ENCODE measurements at places on chromosomes 11 and 22.

- H3K4me1 ChIP-seq = no peaks in the 10 kb centered on the region
- no peak overlapping the region for H3K4me3 ChIP-seq
- peaks cover 11% of the 10 kb centered on the region for H3K27me3 ChIP-seq
- H3K27ac ChIP-seq = no peak overlapping the region
- no peak for DNase-seq
Observed at GRCh38 chr11:126597041-126597440, 241.6 kb downstream of the ST3GAL4 start.

DNA sequence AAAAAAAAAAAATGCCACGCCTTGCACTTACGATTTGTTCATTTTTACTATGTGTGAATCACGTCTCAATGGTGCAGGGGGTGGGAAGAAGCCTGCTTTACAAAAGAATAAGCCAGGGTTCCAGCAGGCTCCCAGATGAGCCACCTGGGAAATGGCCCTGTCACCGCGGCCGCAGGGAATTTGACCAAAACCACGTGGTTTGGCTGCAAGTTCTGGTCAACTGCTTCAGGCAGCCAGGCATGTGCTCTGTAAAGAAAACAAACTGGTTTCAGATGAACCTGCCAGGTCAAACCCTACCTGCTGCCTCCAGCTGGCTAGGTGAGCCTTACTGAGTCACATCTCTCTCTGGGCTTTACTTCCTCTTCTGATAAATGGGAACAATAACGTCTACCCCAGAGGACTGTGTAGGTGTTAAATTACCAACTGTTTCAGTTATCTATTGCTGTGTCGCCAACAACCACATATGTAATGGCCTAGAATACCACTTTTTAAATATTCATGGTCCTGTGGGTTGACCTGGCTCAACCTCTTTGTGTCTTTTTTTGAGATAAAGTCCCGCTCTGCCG, 30.5 kb upstream of the GCAT start:
- no peak for DNase-seq
- H3K4me3 ChIP-seq = no peak overlapping the region
- no peaks in the 10 kb centered on the region for H3K4me1 ChIP-seq
- H3K27ac ChIP-seq = no peak overlapping the region

- peaks cover 18% of the 10 kb centered on the region for H3K4me1 ChIP-seq
- H3K4me3 ChIP-seq = no peak overlapping the region
- H3K27me3 ChIP-seq = no peaks in the 10 kb centered on the region
- peaks cover 9% of the 10 kb centered on the region for H3K36me3 ChIP-seq
- DNase-seq = peak; percentile 73
Observed at GRCh38 chr11:134139873-134140331, 71.0 kb downstream of the JAM3 start.

GRCh38 chr11:16690086-16690485, 48.4 kb upstream of the C11orf58 start:
- H3K27ac ChIP-seq = no peak overlapping the region
- no peak overlapping the region for H3K4me3 ChIP-seq
- no peaks in the 10 kb centered on the region for H3K4me1 ChIP-seq
- DNase-seq = no peak

DNA sequence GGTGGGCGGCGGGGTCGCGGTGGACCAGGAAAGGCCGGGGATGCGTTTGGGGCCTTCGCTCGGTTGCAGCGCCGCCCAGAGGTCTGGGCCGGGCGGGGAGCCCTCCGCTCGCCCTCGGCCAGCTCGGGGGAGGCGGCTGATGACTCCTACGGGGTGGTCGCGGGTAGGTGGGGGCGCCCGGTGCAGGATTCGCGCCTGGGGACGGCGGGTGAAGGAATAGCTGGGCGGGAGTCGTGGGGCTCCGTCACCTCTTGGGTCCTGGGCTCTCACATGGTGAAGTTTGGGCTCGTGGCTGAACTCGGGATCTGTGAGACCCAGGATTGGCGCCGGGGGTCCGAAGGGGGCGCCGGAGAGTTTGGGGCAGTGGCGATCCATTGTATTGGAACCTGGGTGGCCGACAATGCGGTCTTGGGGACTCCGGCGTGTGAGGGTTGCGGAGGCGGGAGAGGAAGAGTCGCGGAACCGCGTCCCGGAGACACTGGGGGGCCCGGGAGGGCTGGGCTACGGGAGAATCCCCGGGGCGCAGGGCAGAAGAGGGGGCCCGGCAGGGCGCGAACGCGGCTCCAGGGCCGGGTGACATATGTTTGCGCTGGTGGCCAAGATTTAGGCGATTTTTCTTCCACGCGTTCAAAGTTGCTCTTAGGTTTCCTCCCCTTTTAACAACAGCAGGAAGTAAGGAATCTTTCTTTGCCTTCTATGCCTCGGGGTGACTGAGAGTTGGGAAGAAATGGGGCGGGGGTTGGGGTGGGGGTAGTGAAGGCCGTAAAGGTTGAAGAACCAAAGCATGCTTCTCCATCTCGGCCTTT, 935 bp downstream of the QSER1 start:
- H3K4me3 ChIP-seq = peak overlapping the region; percentile 83
- H3K27me3 ChIP-seq = no peaks in the 10 kb centered on the region
- peak; percentile 70 for DNase-seq
- no peaks in the 10 kb centered on the region for H3K36me3 ChIP-seq
- peaks cover 38% of the 10 kb centered on the region for H3K4me1 ChIP-seq
- H3K27ac ChIP-seq = peak overlapping the region; percentile 98

DNA sequence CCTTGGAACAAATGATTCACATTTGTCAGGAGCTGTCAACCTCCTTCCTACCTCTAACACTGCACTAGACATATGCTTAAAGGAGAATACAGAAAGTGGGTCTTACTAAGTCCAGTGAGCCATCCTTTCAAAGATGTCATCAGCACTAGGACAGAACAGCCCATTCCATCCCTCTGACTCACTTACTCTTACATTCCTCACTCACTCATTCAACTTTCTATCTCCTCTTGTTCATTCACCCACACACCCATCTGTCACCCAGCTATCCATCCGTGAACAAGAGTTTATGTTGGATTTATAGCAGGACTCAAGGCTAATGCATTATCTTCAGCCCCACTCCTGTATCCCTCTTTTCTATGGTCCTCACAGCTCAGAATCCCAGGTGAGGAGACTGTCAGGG, 9.1 kb downstream of the INSC start:
- no peaks in the 10 kb centered on the region for H3K36me3 ChIP-seq
- no peak overlapping the region for H3K4me3 ChIP-seq
- H3K27me3 ChIP-seq = peaks cover 14% of the 10 kb centered on the region
- DNase-seq = no peak

DNA sequence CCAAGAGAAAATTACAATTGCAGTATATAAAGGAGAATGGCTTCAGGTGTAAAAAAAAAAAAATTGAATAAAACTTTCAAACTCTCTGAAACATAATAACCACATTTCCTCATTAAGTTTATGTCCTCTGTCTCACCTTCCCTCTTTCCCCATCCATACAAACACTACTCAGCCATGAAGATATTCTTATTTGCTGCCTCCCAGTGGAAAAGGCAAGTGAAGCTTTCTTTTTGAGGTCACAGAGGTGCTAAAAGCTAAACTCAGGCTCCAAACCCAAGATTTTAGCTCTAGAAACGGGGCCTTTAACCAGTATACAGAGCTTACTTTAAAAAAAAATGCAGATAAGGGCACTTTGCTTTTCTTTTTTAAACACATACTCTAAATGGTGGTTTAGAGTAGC, 1568.5 kb downstream of the FAM181B start:
- no peak overlapping the region for H3K27ac ChIP-seq
- H3K27me3 ChIP-seq = no peaks in the 10 kb centered on the region
- no peak for DNase-seq
- no peaks in the 10 kb centered on the region for H3K4me1 ChIP-seq
- no peaks in the 10 kb centered on the region for H3K36me3 ChIP-seq

DNA sequence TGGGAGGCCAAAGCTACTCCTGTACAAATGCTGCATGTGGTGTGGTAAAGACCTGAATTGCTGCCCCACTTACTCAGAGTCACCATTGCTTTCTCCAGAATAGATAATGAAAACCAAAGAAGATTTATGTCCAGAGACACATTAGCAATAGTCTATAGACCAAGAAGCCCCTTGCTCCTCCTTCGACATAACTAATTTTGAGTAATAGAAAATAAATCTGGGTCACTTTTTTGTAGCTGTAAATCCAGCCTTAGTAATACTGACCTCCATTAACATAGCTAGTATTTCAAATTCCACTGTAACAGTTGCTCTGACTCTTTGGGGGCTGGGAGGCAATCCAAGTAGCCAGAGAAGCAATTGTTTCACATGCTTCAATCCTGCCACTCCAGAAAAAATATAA, 145.9 kb downstream of the MAML2 start:
- peaks cover 37% of the 10 kb centered on the region for H3K36me3 ChIP-seq
- DNase-seq = no peak
- no peak overlapping the region for H3K4me3 ChIP-seq

- H3K4me1 ChIP-seq = peaks cover 16% of the 10 kb centered on the region
- peaks cover 18% of the 10 kb centered on the region for H3K27me3 ChIP-seq
- H3K4me3 ChIP-seq = no peak overlapping the region
Observed at GRCh38 chr11:623999-624704, 603 bp downstream of the CDHR5 start.

- no peaks in the 10 kb centered on the region for H3K27me3 ChIP-seq
- H3K4me1 ChIP-seq = peaks cover 44% of the 10 kb centered on the region
- H3K36me3 ChIP-seq = peaks cover 7% of the 10 kb centered on the region
- H3K4me3 ChIP-seq = no peak overlapping the region
- no peak for DNase-seq
Observed at GRCh38 chr11:6388748-6389147, 1.5 kb upstream of the SMPD1 start.

DNA sequence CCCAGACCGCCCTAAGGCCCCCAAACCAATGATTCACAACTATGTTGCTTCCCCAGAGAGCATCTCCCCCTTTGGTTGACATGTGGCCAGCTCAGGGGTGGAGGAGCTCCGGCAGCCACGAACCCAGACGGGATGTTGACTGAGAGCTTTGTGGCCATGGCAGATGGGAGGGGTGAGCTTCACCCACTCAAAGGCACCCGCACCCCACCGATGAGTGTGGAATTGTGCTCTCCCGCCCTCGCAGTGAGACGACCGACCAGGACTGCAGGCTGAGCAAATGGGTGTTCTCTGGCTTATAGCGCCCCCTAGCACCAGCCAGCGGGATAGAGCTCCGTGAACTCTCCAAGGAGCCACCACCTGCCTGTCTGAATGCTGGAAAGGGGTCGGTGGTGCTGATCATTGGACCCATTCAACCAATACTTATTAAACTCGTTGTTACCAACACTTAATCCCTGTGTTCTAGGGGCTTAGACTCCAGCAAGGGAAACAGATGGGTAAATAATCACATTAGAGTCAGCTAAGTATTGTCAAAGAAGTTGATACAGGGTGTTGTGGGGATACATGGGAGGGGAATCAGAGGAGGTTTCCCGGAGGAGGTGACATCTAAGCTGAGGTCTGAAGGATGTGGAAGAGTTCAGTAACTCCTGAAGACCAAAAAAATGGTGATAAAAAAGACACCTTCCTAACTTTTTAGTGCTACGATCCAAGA, 4.5 kb upstream of the TIMP3 start:
- no peaks in the 10 kb centered on the region for H3K4me1 ChIP-seq
- H3K4me3 ChIP-seq = no peak overlapping the region
- DNase-seq = peak; percentile 76
- no peaks in the 10 kb centered on the region for H3K36me3 ChIP-seq
- H3K27me3 ChIP-seq = peaks cover 25% of the 10 kb centered on the region
- no peak overlapping the region for H3K27ac ChIP-seq

GRCh38 chr11:25339281-25339680, 842.4 kb downstream of the LUZP2 start:
- no peaks in the 10 kb centered on the region for H3K4me1 ChIP-seq
- DNase-seq = no peak
- H3K4me3 ChIP-seq = no peak overlapping the region
- H3K27me3 ChIP-seq = no peaks in the 10 kb centered on the region
- no peaks in the 10 kb centered on the region for H3K36me3 ChIP-seq

GRCh38 chr22:49754696-49755630, 72.7 kb downstream of the BRD1 start:
- no peak overlapping the region for H3K27ac ChIP-seq
- no peak overlapping the region for H3K4me3 ChIP-seq
- no peaks in the 10 kb centered on the region for H3K36me3 ChIP-seq
- no peaks in the 10 kb centered on the region for H3K27me3 ChIP-seq
- H3K4me1 ChIP-seq = peaks cover under 1% of the 10 kb centered on the region

DNA sequence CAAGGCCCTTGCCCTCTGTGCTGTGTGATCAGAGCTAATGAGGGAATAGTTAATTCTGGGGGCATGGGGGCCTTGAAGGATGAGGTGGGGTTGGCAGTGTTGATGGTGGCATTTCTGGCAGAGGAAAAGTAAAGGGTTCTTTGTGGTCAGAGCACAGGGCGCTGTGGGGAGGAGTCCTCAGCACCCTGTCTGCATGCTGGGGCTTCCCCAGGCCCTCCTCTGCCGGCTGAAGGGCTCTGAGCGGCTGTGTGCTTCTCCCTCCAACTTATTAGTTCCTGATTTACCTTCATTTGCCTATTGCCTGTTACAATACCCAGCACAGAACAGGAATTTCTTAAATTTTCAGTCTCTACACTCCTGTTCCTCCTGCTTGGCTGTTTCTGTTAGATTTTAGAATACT, 122.8 kb downstream of the HIPK3 start:
- H3K27ac ChIP-seq = no peak overlapping the region
- H3K4me3 ChIP-seq = no peak overlapping the region
- peaks cover 2% of the 10 kb centered on the region for H3K4me1 ChIP-seq
- H3K36me3 ChIP-seq = no peaks in the 10 kb centered on the region
- DNase-seq = peak; percentile 15

DNA sequence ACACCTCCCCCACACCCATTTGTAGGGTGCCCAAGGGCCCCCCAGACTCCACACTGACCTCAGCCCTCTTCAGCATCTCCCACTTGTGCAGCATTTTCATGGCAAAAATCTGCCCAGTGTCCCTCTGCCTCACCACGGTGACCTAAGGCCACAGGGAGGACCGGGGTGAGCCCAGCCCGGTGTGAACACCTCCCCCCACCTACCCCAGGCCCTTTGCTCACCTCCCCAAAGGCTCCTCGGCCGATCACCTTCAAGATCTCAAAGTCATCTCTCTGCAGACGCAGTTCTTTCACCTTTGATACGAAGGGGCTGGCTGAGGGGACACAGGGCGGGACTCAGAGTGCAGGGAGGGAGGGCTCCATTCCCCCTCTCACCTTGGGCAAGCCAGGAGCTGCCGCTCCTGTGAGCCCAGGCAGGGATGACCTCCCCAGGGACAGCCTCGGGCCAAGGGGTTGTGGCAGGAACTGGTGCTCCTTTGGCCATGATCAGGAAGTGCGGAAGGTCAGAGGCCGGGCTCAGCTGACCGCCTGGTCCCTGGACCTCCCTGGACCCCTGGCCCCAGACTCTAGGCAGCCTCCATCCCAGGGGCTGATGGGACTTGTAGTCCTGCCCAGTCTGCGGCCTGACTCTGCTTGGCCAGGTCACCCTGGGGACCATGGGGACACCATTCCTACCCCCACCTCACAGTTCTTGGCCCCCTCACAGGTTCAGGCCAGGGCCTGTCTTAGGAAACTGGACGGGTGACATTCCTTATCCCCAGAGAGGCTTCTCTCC, 2.7 kb downstream of the CDC42BPG start:
- peaks cover 14% of the 10 kb centered on the region for H3K4me1 ChIP-seq
- H3K4me3 ChIP-seq = no peak overlapping the region
- no peak for DNase-seq
- no peaks in the 10 kb centered on the region for H3K27me3 ChIP-seq
- no peaks in the 10 kb centered on the region for H3K36me3 ChIP-seq

Measured in activated CD8-positive, alpha-beta T cell treated with anti-CD3 and anti-CD28 coated beads for 36 hours (primary cell).